GM03348 (cell line): ENCODE measurements at places on chromosomes 3 and 15.

- no peak for DNase-seq
These were observed 37.9 kb downstream of the MAP3K13 start for GRCh38 chr3:185400866-185401265.

DNA sequence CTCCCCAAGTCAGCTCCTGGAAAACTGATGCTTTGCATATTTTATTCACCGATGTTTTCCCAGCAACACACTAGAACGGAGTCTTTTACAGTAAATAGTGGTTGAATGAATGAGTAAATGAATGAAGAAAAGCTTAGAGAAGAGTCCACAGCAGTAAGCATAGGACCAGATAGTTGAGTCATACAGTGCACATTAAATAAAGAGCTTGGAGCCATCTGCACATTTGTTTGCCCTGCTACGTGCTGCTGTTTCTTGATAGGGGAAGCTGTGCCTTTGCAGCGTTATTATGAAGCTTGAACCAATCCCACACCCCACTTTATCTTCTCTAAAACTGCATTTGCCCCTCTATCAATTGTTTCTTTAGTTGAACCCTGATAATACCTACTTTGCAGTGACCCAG, 1.2 kb downstream of the FAM98B start:
- peak; percentile 9 for DNase-seq

- peak; percentile 18 for DNase-seq
These were observed 67.9 kb downstream of the GADL1 start for GRCh38 chr3:30826531-30826942.

DNA sequence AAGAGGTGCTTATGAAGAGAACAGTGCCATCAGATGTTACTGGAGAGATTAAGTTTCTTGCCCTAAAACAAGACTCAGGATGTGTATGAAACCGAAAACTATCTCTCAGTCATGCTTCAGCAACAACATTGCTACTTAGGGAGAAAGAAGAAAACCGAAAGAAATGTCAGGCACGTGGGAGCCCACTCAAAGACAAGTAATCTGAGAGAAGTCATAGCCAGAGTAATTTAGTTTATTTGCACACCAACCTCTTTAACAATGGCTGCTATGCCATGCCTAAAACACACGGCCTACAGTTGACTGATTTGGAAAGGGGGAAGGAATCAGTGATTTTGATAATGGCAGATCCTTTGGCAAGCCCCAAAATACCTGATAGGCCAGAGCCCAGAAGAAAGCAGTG, 162.9 kb downstream of the TIGIT start:
- DNase-seq = no peak

DNA sequence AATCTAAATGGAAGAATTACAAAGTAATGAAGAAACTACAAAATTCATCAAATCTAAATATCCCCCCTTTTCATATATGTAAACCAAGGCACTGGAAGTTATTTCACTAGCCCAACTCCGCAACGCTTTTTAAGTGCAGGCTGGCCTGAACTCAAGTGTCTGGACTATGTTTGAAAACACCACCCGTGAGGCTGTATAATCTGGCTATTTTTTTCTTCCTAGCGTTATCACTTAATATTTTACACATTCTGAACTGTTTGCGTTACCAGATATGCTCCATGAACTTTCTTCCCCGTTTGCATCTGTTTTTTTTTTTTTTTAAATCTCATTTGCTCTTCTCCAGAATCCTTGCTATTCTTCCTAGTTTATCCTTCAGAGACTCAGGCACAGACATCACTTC, 619.5 kb upstream of the CBLB start:
- DNase-seq = no peak

- DNase-seq = no peak
These were observed 19.0 kb downstream of the MAPK6 start for GRCh38 chr15:52037889-52038505.

- DNase-seq = no peak
These were observed 57.5 kb downstream of the HMCES start for GRCh38 chr3:129336093-129336706.

DNA sequence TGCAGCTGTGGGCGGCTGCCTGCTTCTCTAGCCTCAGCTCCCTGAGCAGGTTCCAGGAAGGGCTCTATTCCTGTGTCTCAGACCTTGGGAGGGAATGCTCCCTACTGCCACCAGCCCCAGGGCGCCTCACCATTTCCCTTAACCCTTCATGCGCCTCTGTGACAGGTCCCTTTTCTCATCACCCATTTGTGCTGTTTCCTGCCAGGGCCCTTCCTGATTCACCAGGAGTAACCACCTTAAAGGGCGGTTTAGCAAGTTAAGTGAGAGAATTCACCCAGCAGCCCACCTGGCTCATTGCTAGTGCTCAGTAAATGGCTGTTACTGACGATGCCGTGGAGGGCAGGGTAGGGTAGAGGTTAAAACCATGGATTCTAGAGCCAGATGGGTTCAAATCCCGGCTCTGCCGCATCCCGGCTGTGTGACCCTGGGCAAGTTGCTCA, 87.8 kb downstream of the WNT7A start:
- no peak for DNase-seq

- DNase-seq = no peak
These were observed 34.5 kb upstream of the ST3GAL6 start for GRCh38 chr3:98728672-98729071.

DNA sequence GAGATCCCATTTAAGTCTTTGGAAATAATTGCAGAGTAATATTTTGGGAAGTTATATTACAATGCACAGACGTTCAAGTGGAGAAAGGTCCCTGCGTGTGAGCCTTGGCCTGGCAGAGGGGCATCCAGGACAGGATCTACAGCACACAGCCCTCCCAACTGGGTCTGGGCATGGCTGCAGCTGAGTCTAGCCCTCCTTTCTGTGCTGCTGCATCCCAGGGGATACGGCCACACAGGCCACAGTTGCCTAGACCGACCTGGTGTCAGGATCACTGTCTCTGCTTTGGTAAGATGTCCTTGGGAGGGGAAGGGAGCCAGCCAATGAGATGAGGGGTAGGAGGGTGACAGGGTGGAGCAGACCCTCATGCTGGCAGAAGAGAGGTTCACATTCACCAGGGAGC, 46.1 kb downstream of the APBA2 start:
- DNase-seq = no peak

- no peak for DNase-seq
These were observed 222.2 kb upstream of the BHLHE40 start for GRCh38 chr3:4756855-4757574.
